DMS79 (cell line): ENCODE measurements at places on chromosomes 13 and 19.

- DNase-seq: no peak
These were observed 7.7 kb downstream of the LMNB2 start for GRCh38 chr19:2449019-2449418.

- DNase-seq: no peak
These were observed 17.3 kb downstream of the PLIN4 start for GRCh38 chr19:4500841-4501591.

DNA sequence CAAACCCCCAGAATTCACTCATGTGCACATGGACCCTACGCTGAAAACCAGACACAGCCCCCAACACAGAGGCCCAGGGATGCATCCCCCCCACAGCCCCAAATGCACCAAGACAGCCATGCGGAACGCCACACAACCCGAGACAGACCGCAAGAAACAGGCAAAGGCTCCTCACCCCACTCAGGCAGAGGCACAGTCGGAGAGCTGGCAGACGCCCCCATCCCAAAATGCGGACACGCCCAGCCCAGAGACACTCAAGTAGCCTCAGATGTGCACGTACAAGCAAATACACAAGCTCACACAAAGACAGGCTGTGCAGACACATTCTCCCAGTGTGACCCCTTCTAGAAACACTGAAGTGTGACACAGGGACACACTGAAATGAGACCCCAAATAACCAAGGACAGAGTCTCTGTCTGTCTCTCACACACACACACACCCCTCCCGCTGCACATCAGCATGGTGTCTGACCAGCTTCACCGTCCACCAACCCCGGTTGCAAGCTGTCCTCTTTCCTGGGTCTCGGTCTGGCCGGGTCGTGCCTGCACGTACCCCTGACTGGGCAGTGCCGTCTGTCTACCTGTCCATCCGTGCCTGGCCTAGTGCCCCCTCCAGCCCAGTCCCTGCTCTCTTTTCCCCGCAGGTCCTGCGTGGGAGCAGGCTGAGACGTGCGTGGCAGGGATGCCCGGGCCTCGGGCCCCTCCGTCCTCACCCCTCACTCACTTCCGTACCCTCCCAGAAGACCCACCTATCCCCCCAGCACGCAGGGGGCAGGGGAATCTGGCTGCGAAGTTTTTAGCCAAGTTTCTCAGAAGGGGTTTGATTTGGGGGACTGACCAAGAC is 16.1 kb downstream of the ERFL start:
- no peak for DNase-seq

- no peak for DNase-seq
These were observed 39.4 kb downstream of the TMED1 start for GRCh38 chr19:10796653-10797052.

DNA sequence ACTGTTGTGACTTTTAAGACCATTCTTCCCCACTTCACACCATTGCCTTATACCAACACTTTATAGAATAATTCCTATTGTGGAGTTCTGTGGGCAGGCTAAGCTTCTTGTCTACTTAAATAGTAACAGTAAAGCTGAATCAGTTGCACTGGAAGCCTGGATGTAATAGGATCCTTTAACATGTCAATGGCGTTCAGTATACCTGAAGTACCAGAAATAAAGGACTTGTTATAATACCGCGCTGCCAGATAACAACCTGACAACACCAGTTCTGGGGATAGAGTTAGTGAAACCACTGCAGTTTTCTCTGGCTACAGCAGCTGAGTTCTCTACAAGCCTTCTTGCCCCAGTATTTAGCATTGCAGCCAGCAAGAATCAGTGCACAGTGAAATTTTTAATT is 52.0 kb upstream of the TNFRSF19 start:
- DNase-seq: no peak

- DNase-seq: no peak
These were observed 64.3 kb downstream of the OLFM4 start for GRCh38 chr13:53092931-53093330.

GRCh38 chr13:105327581-105328126 is 1207.8 kb downstream of the EFNB2 start:
- no peak for DNase-seq

DNA sequence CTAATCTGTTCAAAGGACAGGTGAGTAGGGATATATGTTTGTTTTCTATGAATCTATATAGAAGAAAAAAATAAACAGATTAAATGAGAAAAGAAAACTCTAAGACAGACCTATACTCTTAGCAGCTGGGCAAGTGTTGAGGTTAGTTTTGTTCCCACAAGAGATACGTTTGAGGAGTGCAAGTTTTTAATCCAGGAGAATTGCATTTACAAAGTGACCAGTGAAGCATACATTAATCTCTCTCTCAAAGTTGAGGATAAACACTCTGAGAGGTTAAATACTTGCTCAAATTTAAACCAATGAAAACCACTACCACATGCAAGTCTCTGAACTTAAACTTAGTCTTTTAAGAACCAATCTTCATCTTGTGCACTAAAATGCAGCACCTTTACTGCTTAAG is 930.5 kb upstream of the MIR17HG start:
- DNase-seq: no peak

GRCh38 chr13:98650396-98651107 is 73.6 kb upstream of the STK24 start:
- DNase-seq: no peak

DNA sequence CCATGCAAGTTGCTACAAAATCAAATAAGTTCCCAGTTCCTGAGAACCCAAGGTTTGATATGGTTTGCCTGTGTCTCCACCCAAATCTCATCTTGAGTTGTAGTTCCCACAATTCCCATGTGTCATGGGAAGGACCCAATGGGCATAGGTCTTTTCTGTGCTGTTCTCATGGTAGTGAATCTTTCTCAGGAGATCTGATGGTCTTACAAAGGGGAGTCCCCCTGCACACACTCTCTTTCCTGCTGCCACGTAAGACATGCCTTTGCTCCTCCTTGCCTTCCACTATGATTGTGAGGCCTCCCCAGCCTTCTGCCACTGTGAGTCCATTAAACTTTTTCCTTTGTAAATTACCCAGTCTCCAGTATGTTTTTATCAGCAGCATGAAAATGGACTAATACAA is 28.5 kb upstream of the TSHZ3 start:
- DNase-seq: no peak

GRCh38 chr13:96673825-96674224 is 320.5 kb downstream of the OXGR1 start:
- no peak for DNase-seq

DNA sequence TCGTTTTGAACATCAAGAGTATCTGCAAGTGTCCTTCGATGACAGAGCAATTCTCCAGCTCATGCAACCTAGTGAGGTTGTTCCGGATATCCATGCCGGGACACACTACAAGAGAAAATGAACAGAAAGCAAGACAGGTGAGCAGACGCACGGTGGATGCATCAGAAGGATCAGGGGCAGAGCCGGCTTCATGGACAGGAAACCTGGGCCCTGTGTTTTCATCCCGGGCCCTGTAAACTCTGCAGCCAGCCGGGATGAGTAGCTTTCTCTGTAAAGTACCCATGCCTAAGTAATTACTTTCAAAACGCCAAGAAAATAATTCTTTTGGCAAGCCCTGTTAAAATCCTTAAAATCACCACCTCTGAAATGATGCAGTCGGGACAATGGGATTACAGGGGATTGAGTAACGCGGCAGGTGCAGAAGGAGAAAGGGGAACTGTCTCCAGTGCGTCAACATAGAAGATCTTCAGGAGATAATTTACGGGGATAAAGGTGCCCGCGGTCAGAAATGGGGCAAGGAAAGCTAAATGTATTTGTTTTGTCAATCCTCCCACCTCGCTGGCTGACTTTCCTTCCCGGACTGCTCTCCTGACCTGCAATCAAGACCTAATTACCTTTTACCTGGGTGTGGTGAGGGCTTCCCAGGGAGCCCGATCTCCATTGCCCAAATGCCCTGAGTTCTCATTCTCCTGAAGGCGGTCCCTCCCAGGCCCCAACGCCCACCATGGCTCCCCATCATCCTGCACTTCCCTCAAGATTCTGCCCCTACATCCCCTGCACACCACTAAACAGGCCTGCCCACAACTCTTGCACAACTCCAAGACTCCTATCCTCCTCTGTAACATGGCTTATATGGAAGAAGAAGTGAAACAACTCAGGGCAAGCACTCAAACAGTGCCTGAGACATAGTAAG is 26.2 kb downstream of the INSR start:
- no peak for DNase-seq

- DNase-seq: no peak
These were observed 36.3 kb downstream of the SHISA2 start for GRCh38 chr13:26015271-26016125.

DNA sequence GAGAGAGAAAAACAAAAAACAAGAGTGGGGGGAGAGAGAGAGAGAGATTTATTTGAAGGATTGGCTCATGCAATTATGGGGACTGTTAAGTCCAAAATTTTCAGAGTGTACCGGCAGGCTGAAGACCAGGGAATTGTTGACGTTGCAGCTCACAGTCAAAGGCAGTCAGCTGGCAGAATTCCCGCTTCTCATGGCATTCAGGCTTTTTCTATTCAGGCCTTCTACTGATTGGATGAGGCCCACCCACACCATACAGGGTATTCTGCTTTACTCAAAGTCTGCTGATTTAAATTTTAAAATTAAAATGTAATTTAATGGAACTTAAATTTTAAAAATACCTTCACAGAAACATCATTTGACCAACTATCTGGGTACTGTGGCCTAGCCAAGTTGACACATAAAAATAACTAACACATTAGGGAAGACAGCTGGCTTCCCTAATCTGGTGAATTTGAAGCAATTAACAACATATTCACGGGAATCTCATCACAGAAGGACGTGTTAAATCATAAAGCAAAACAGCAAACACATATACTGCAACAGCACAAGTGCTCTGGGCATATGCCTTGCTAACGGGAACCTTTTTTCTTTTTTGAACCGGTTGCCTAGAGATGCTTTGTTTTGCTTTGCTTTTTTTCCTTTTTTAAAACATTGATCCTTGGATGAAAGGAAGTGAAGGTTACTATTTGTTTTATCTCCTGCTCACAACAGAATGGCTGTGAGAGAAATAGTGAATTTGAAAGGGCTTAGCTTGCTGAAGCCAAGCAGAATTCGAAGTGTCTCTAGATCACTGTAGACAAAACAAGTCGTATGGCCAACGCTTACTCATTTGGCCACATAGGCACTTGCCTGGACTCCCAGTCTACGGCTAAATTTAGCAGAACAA is 505.1 kb downstream of the IRS2 start:
- no peak for DNase-seq

GRCh38 chr13:67515895-67516294 is 285.8 kb upstream of the PCDH9 start:
- no peak for DNase-seq

DNA sequence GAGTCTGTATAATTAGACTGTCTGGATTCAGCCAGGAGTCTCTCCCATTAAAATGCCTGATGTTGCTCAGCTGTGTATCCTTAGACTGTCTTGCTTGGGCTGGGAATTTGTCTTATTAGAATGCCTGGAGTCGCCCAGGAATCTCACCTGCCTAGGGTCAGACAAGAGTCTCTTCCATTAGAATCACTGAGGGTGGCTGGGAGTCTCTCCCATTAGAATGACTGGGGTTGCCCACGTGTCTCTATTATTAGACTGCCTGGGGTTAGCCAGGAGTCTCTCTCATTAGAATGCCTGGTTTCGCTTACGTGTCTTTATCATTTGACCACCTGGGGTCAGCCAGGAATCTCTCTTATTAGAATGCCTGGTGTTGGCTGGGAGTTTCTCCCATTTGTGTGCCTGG is 1450.0 kb downstream of the UQCRFS1 start:
- no peak for DNase-seq

- DNase-seq: no peak
These were observed 8.6 kb downstream of the TUBGCP3 start for GRCh38 chr13:112579310-112579843.

- DNase-seq: no peak
These were observed 2758.2 kb downstream of the PCDH9 start for GRCh38 chr13:64471916-64472315.

GRCh38 chr13:59371229-59371628 is 792.5 kb downstream of the DIAPH3 start:
- DNase-seq: no peak

DNA sequence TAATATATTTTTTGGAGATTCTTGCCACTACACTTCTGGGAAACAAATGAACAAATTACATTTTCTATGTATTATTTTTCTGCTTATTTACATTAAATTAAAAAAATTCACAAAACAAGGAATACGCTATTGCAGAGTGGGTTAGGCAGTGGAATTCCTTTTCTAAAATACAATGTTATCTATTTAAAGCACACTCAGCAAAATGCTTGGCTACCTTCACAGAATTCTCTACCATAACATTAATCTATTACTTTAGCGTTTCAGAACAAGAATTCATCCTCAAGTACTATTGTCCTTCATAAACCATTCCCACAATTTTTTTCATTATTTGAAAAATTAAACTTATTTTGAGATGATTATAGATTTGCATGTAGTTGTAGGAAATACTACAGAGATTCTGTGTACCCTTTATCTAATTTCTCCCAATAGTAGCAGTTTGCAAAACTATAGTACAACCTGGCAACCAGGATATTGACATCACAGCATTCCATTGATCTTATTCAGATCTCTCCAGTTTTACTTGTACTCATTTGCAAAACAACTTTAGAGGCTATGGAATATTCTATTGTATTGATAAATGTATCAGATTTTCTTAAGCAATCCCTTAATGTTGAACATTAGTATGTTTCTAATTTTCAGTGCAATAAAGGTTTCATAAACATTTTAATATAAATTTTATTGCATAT is 120.9 kb downstream of the DLEU7 start:
- DNase-seq: no peak

DNA sequence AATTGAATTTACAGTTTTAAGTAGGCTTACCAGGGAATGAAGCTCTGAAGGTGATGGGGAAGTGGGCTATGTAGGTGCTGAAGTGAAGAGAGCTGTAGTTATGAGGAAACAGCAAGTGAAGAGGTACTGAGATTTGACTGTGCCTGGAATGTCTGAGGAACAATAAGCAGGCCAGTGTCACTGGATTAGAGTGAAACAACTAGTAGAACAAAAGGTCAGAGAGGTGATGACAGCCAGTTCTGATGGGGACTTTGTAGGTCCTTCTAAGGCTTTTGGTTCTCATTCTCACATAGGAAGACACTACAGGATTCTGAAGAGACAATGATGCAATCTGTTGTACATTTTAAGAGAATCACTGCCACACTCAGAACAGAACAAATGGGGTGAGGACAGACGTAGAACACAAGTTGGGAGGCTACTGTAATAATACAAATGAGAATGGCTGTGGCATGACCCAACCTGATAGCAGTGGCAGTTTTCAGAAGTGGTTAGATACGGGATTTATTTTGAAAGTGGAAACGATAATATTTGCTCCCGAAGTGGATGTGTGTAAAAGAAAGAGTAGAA is 130.8 kb downstream of the MYCBP2 start:
- no peak for DNase-seq

DNA sequence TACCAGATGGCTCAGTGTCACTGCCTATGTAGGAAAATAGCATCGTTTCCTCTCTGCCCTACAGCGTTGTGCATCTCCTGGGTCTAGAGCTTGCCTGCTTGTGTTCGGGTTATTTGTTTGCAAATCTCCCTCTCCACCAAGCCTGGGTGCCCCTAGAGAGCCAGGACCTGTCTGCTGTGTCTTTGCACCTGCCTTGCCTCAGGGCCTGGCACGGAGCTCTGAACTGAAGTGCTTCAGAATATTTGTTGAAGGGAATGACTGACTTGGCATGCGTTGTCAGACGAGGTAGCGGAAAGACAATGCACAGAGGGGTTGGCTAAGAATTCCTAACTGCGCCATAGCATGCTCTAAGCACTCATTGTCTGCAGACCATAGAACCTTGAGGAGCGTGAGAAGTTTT is 263.4 kb downstream of the FGF9 start:
- DNase-seq: peak; percentile 93

- no peak for DNase-seq
These were observed at the start of gene KLHL26 for GRCh38 chr19:18636969-18637629. TSS of gene KLHL26 (plus strand) at chr19:18637028. CDS start at chr19:18637055, 27 bp downstream.
